ENCODE measurements at places on chromosomes 5 and 9.

DNA sequence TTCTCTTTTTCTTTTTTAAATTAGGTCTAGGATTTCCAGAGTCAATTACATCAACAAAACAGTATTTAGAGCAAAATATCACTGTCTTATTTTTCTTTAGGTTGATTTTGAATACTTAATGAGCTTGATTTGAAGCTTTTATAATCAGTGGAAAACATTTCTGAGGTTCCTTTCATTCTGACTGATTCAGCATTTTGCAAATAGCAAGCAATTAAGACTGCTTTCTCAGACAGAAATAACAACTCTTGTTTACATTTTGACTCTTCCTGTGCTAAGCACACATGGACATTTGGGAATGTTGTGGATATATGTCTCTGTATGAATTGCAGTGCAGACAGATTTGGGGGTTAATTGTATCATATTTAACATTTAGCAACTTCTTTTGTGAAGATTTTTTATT is 22.2 kb upstream of the MCCC2 start:
- no peak for DNase-seq

DNA sequence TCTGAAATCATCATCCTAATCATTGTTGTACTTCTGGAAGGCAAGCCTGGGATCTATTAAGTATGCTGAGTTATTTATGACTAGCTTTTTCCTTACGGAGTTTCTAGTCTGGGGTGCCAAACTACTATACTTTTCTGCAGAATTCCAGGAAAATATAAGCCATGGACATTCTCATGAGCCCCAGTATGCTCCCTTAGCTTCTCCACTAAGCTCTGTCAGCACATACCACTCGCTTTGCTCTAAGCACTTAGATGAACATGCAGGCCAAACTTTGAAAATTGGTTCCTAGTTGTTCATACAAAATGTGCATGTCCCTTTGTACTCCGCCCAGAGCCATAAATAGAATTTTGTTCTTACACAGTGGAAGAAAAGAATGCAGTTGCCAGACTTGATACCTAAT is 284.6 kb downstream of the ARRDC3 start:
- DNase-seq, result no peak

GRCh38 chr9:129136446-129137035 is 25.3 kb downstream of the PTPA start:
- DNase-seq, result no peak

DNA sequence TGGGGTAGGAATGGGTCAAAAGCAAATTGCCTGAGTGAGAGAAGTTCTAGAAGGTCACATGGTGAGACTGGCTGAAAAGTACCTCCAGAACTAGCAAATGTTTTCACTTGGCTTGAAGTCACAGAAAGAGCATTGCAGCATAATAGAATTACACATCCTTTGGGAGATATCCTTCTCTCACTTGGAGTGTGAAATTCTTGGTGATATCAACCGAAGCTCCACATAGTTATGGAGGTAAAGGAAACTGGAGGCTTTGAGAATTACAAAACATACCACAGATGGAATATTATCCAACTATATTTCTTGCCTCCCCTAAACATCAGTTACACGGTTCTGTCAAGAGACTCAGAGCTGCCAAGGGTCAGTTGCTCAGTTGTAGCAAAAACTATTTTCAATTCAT is 182.4 kb downstream of the SEMA5A start:
- no peak for DNase-seq

DNA sequence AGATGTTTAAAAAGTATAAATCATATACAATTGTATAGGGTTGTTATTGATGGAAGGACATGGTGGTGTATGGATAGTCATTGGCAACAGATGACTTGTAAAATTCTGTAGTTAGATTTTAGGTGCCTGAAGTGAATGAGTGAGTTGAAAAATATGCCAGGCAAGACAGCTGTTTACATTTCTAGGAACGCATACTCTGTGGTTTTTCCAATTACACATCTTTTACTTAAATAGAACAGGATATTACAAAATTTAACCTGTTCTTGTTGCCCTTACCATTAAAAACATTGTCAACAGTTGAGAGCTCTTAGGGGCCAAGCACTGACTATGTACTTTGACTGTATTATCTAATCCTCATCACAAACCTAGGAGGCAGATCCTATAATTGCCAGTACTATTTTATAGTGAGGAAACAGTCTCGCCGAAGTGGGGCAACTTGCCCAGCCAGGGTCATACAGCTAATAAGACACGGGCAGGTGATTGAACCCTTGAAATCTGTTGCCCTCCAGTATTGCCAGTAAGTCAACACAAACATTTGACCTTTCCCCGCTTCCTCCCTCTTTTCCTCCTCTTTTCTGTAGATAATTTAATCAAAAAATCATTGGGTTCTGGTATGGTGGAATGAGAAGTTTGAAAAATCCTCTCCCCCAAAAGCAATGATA is 88.6 kb downstream of the MACROH2A1 start:
- no peak for DNase-seq

- no peak for DNase-seq
These were observed 99.1 kb downstream of the RAB3C start for GRCh38 chr5:58681943-58682342.

GRCh38 chr5:168851902-168852321 is 272.7 kb upstream of the PANK3 start:
- peak; percentile 67 for DNase-seq

DNA sequence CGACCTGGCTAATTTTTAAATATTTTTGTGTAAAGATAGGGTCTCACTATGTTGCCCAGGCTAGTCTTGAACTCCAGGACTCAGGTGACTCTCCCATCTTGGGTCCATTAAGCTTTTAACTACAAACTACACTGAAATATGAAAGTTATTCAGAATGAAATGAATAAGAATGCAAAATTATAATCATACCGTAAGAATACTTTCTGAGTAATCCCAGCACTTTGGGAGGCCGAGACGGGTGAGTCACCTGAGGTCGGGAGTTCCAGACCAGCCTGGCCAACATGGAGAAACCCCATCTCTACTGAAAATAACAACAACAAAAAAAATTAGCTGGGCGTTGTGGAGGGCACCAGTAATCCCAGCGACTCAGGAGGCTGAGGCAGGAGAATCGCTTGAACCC is 1.1 kb upstream of the ORM1 start:
- DNase-seq, result no peak

- peak; percentile 5 for DNase-seq
These were observed 1.2 kb upstream of the BTF3 start for GRCh38 chr5:73496984-73497457.

DNA sequence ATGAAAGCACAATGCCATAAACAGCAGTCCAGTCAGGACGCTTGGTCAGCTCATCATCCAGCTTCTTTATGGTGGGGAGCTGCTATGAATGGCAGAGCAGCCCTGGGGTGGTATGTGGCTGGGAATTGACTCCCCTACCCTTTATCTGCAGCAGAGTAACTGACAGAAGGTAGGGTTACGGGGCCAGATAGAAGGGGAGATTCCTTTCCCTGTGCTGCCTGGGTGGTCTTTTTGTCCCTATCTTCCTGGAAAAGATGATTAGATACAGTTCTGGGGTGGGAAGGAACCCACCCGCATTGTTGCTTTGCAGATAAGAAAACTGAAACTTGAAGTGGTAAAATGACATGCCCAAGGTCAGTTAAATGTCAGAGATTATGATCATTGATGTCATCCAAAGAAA is 405.5 kb downstream of the ARHGEF28 start:
- DNase-seq, result no peak

- DNase-seq, result no peak
These were observed 47.7 kb downstream of the SIL1 start for GRCh38 chr5:139150367-139150999.

DNA sequence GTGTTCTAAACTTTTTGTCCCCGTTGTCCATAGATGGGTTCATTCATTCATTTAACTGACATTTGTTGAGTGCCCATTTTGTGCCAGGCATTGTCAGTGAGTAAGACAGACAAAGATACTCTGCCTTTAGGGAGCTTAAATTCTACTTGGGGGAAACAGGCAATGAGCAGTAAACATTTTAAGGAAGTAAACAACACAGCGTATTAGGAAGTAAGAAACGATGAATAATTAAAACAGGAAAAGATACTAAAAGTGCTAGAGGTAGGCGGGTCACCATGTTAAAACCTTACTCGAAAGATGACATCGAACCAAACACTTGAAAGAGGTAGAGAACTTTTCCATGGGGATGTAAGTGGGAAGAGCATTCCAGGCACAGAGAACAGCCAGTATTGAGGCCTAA is 5.5 kb upstream of the MAML1 start:
- no peak for DNase-seq

DNA sequence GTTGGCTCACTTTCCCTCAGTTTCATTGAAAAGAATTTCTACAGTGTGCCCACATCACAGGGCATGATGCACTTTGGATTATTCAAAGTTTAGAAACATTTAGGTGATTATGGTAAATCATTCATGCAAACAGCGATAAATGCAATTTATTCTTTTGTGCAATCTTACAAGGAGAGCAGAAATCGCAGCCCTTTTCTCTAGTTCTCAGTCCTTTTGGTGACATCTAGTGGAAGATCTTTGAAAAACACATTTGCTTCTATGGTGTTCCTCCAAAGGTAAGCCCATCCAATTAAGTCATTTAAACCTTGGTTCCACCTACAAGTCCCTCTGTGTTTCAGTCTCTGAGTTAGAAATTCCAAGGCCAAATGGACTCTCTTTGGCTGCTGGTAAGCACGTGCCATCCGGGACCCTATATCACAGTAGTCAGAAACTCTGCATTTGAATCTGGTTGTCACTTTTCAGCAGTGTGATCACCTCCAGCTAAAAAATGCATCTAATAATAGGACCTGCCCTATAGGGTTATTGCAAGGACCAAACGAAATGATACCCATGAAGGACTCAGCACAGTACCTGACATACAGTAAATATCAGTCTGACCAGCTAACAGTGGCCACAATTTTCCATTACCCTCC is 66.4 kb downstream of the MACROH2A1 start:
- DNase-seq, result peak; percentile 35

- no peak for DNase-seq
These were observed 133.6 kb downstream of the SIL1 start for GRCh38 chr5:139064613-139065012.

DNA sequence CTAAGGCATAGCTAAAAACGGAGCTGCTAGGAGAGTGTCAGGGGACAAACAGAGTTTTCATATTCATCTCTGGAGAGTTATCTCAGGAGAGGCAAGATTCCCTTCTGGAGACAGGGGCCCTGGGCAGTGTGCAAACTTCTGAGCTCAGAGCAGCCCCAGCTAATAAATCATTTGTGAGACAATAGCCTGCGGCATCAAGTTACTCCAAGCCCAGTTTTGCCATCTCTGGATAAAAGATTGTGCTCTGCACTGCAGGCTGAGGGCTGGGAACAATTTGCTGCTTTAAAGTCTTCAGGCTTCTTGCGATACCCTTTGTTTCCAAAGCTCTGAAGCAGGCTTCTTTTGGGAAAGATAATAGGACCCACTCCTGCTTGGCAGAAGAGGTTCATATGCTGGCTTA is 164.3 kb upstream of the BRINP1 start:
- no peak for DNase-seq

DNA sequence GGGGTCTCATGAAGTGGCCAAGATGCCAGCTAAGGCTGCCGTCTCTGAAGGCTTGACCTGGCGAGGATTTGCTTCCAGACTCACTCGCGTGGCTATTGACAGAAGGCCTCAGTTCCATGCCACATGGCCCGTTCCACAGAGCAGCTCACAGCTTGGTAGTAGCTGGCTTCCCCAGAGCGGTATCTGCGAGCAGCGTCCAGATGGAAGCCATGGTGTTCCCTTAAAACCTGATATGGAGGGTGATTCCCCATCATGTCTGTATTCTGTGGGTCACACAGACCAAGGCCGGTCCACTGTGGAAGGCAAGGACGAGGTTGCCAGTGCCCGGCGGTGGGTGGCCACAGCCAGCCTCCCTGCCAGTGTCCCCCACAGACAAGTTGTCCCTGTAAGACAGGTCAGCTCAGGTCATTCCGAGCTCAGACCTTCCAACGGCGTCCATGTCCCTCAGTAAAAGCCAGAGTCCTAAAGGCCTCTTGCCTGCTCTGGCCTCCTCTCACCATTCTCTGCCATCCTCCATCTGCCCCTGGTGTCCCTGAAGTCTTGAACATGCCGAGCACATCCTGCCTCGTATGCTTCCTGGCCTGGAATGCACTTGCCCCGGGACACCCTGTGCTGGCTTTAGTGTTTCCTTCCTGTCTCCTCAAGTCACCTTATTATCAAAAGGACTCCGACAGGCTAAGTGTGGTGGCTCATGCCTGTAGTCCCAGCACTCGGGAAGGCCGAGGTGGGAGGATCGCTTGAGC is 61.3 kb upstream of the LRRTM2 start:
- no peak for DNase-seq

GRCh38 chr9:89256642-89257041 is 54.4 kb upstream of the CKS2 start:
- no peak for DNase-seq

DNA sequence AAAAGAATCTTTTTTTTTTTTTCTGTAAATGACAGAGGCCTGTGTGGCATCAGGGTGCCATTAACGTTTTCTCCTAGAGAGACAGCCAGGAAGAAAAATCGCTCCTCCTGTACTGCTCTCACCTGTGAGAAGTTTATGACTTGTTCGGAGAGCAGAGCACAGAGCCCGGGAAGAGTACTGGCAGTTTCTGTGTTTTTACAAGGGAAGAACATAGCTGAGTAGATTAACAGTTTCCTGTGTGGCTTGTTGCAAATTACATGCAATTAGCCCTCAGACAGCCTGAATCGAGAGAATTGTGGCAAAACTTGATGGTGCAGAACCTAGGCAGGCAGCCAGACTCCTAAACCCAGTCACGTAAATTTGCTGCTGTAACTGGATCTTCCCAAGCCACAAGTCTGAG is 32.1 kb downstream of the PRKACG start:
- no peak for DNase-seq

DNA sequence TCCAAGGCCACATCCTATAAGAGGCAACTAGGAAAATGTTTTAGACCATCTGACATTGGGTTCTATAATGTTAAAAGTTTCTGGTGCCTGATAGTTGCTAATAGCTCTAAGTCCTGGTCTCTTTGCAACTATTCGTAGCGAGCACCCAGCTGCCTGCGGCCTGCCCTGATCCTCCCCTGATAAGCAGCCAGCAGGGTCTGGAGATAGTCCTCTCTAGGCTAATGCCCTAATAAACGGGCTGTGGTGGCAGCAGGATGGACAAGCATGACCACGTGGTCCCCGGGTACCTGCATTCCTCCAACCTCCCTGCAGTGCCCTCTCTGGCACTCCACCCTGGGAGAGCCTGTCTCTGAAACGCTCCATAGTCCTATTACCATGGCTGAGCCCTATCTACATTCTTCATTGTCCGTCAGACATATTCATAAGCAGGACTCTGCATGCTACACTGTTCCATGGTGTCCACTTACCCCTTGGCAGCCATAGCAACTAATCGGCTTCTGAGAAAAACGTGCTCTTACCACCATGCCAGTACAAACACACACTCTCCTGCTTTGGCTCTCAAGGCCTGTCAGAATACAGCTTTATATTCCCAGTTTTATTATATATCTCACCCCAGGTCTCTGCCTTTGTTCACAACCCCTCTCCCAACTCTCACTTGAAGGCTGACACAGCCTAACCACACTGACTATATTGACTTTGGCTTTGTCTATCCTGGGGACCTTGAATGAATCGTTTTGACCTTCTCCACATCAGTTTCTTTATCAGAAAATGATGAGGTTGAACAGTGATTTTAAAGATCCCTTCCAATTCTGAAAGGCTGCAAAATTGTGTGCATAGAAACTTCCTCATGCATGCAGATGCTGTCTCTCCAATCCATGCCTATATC is 49.9 kb upstream of the DAPK1 start:
- DNase-seq, result no peak

- no peak for DNase-seq
These were observed 4.3 kb upstream of the TRIO start for GRCh38 chr5:14138608-14139540.

- DNase-seq, result no peak
These were observed 107.8 kb upstream of the SLIT3 start for GRCh38 chr5:169408731-169409130.

All from CD4-positive, alpha-beta T cell treated with Interleukin-21 for 1 hour (primary cell).